Astrocyte (in vitro differentiated cells and primary cell): ENCODE measurements at places on chromosomes 7 and 10.

GRCh38 chr7:20798081-20798693 is 11.5 kb upstream of the SP8 start:
- no peak for DNase-seq

- no peak for DNase-seq
These were observed 181.2 kb upstream of the ITGB1 start for GRCh38 chr10:33139181-33139646.

DNA sequence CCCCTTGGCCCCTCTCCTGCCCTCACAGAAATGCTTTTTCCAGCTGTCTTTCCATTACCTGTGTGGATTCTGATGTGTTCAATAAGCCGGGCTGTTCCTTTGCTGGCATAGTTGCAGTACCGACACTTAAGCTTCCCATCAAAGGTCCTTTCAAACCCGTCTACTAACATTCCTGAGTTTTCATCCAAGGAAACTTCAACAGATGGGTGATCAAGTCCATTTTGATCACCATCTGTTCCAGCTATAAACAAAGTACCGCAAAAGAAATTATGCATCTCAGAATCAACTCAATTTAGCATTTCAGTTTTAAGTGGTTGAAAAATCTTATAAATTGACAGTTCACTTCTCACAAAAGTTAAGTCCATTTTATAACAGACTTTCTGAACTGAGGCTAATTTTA is 12.7 kb downstream of the IKZF5 start:
- no peak for DNase-seq

- no peak for DNase-seq
These were observed 1035.5 kb downstream of the LRMDA start for GRCh38 chr10:76466836-76467503.

DNA sequence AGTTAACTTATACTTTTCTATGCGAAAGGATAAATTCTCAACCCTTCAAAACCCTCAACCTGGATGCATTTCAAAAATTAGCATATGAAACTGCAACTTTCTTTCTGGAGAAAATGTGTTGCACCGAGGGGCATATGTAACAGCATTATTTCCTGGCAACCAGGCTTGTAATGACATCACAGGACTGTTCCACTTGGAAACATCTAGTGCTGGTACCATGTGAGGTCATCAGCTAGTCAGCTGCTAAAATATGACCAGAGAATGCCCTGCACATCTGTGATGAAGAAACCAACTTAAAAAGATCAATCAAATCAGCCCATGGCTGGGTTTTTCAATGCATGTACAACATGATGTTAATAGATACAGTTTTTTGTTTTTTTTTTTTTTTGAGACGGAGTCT is 40.0 kb downstream of the FGFR2 start:
- no peak for DNase-seq

DNA sequence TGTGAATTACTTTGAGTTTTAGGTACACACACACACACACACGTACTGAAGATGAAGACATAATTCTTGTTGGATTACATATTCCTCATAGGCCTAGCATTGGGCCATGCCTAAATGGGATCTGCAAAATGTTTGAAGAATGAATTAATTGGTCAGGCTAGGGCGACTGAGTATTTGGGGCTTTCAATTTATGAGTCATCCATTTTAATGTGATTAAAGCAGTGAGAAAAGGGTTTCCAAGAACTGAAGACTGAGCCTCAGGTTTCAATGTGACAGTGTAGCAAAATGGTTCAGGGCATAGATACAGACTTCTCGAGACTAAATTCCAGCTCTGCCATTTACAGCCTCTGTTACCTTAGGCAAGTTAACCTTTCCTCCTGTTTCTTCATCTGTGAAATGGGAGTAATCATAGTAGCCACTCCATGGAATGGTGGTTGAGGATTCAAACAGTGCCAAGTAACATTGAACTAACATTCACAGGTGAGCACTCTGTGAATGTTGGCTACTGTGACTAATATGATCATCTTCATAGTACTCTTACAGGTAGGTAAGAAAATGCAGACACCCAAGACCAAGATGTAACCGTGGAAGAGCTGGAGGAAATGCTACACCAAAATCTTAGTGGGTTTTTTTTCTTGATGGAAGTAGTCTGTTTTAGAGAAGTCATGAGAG is 7.6 kb downstream of the BPGM start:
- DNase-seq: peak; percentile 31

DNA sequence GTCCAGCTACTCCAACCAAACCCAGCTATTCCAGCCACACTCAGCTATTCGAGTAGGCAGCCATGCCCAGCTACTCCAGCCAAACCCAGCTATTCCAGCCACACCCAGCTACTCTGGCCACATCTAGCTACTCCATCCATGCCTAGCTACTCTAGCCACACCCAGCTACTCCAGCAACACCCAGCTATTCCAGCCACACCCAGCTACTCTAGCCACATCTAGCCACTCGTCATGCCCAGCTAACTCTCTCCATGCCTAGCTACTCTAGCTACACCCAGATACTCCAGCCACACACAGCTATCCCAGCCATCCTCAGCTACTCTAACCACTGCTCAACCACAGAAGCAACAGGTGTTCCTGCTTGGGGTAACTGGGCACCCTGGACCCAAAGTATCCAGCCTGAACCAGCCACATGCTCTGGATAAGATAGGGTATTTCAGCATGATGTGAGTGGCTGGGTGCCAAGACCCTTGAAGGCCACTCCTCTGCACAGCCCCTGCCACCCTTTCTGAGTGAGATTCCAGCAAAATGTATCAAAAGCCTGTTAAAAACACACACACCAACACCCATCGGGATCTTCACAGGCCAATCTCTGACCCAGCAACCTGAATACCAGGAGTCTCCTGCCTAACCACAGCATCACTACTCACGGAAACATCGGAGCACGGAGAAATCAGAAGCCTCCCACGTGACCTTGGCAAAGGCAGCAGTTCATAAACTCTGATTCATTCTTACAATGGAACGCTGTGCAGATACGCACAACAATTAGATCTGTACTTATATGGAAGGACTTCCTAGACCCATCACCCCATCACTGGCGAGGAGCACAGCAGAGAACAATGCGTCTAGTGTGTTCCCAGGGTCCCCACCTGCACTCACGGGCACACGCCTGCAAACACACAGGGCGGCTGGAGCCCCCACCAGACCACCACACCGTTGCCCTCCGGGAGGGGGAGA is 51.8 kb upstream of the DNAAF5 start:
- DNase-seq: peak; percentile 75

- DNase-seq: peak; percentile 26
These were observed 292.5 kb downstream of the GALNT17 start for GRCh38 chr7:71424166-71425035.

- DNase-seq: no peak
These were observed 160.8 kb upstream of the GRB10 start for GRCh38 chr7:50943482-50943881.

- no peak for DNase-seq
These were observed 186.8 kb downstream of the MACC1 start for GRCh38 chr7:20030417-20030816.

DNA sequence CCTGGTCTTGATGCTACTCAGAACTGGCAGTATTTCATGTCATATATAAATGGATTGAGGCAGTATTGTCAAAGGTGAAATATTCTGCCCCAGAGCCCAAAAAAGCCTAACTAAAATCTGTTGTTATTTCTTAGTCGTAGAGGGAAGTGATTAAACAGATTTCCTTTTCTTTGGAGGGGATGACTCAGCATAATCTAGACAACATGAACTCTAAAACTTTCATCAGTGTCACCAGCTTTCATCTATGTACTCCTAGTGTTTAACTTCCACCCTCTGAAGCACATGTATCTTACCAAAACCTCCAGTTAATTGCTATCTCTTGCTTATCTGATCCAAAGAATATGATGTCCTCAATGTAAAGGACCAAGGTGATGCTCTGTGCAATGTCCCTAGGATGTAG is 97.1 kb upstream of the ARID5B start:
- peak; percentile 18 for DNase-seq

- DNase-seq: no peak
These were observed 45.1 kb upstream of the GSAP start for GRCh38 chr7:77461246-77461645.

DNA sequence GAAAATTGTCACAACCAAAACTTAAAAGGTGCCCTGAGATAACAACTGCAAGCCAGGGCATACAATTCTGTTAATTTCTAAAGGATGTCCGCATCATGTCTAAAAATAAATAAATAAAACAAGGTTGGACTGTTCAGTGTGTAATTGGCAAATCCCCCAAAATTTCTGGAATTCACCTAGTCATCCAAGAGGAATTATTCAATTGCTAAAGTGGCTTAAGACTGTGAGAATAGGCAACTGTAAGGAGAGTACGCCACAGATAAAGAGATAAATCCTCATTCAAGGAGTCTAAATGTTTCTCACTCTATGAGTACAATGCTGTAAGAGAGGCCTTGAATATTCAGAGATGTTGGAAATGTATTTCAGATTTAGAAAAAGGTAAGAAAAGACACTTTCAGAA is 37.2 kb downstream of the PIK3AP1 start:
- peak; percentile 91 for DNase-seq

- no peak for DNase-seq
These were observed 435 bp upstream of the PWWP2B start for GRCh38 chr10:132396494-132397035.

DNA sequence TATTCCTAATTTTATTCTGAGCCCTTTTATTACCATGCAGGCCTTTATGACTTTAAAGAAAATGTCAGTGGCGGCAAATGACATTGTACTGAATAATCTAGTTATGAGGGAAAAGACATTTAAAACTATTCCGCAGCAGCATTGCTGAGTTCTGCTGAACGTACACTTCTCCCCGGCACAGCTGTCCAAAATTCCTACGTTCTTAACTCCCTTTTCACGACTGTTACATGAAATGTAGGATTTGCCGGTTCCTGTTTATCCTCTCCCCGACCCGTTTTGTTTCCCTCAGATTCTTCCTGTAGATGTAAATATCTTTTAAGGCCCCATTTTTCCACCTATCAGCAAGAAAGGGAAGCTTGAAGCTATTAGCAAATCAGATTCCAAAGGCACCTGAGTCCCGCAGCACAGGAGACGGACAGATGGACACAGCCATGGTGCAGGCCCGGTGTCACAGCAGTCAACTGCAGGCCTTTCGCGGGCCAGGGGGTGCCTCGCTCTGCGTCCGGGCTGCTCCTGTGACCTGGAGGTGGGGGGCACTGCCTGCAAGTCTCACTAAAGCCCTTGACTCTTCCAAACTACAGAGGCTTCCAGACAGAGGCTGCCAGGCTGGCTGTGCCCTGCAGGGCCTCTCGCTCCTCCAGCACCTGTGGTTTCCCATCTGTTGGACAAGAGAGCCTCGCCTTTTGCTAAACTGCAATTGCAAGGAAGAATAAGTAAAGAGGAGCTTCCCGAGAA is 485.0 kb upstream of the MGMT start:
- DNase-seq: no peak

DNA sequence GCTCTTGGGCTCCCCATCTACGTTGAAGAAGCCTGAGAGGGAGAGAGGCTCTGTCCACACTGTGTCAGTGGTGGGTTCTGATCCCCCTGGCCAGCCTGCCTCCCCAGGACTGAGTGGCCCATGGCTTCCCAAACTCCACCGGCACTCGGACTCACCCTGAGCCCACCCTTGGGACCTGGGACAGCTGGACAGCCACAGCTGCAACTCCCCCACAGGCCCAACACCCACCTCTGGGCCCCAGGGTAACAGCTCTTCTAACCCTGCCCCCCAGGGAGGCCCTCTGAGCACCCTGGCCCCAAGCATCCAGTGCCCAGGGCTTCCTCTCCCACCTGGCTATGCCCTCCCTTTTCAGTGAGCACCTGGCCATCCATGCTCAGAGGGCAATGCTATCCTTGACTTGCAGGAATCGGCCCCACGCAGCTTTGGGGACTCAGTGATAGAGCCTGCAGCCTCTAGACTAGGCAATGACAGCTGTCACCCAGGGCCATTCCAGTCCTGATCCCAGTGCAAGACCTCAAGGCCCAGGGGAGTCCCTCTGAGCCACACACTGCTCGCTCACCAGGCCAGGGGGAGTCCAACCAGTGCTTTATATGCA is 17.9 kb downstream of the OGDHL start:
- no peak for DNase-seq

GRCh38 chr10:12774204-12774894 is 227.2 kb downstream of the CCDC3 start:
- DNase-seq: no peak

GRCh38 chr10:119976421-119976820 is 83.9 kb downstream of the SEC23IP start:
- no peak for DNase-seq

- DNase-seq: no peak
These were observed 466.7 kb downstream of the TYW1 start for GRCh38 chr7:67463316-67463715.

DNA sequence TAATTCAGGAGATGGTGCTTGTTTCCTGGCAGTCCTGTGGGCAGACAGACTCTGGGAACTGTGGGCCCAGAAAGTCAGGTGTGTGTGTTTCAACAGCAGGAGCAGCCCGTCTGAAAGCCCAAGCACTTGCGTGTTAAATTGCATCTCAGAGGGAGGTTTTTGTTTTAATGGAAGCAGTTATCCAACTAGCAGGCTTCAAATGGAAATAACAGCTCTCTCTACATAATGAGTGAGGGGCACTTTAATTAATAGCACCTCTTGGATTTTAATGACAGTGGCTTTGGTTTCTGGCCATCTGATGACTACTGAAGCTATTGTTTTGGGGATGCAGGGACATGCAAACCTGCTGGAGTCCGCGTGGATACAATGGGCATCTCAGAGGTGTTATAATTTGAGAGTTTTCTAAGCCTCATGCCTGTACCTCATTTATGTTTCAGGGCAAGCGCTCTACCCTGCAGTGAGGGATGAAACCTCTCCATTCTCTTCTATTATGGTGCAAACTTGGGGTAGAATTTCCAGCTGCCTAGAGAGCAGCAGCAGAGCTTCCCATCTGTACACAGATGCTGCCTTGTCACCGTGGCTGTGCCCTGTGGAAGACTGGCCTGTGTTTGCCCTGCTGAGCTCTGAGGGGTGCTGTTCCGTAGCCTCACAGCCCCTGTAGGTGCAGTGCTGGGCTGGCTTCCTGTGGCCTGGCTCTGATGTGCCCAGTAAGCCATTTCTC is 206.6 kb upstream of the GPR26 start:
- DNase-seq: no peak

DNA sequence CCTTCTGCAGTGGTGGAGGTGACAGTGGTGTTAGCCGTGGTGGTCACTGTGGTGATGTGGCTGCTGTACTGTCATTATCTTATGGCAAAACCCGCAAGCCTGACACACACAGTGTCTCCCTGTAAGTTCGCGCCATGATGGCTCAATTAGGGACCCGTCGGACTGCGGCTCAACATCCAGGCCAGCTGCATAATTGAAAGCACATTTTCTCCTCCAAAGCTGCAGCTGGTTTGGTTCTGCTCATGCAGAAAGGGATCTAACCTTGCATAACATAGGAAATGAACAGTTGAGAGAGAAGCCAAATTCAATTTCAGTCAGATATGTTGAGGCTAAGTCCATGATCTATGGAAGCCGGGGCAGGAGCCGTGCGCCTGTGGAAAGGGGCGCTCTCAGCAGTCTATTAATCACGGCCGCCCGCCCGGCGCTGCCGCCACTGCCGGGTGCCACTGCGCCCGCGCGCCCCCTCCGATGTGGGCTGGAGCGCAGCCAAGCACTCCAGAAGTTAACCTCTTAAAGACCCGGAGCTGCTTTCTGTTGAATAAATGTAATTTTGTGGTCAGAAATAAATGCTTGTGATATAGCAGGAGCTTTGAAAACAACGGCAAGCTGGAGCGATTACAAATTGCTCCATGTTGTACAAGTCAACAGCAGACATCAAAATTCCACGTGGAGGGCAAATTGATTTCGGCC is 227.7 kb downstream of the CUX1 start:
- DNase-seq: peak; percentile 87

- no peak for DNase-seq
These were observed 17.8 kb upstream of the GATA3 start for GRCh38 chr10:8036506-8037198.

- DNase-seq: no peak
These were observed 29.5 kb upstream of the PFKFB3 start for GRCh38 chr10:6173203-6173602.

- DNase-seq: no peak
These were observed 301.1 kb upstream of the LYZL1 start for GRCh38 chr10:28987555-28988320.
